Cerebellum (tissue), 4 donors: ENCODE measurements at places on chromosomes 5 and 9. TPM values are rescaled to one million over a fixed set of nuclear protein-coding genes. Genes with fewer than 3 reads are reported as not detected.

CCDC180 gene
- 14.2 TPM for total RNA-seq

KCNIP1 gene
- 23.3 TPM for total RNA-seq

C5orf46 gene
- total RNA-seq, result not detected

DNA sequence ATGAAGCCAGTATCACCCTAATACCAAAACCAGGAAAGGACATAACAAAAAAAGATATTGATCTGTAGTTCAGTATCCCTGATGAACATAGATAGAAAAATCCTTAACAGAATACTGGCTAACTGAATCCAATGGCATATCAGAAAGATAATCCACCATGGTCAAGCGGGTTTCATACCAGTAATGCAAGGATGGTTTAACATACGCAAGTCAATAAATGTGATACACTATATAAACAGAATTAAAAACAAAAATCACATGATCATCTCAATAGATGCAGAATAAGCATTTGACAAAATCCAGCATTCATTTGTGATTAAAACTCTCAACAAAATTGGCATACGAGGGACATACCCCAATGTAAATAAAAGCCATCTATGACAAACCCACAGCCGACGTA, 110.9 kb downstream of the AOPEP start:
- DNase-seq, result no peak

- no peak for DNase-seq
These were observed 198.8 kb downstream of the SMARCA2 start for GRCh38 chr9:2213830-2214468.

DNA sequence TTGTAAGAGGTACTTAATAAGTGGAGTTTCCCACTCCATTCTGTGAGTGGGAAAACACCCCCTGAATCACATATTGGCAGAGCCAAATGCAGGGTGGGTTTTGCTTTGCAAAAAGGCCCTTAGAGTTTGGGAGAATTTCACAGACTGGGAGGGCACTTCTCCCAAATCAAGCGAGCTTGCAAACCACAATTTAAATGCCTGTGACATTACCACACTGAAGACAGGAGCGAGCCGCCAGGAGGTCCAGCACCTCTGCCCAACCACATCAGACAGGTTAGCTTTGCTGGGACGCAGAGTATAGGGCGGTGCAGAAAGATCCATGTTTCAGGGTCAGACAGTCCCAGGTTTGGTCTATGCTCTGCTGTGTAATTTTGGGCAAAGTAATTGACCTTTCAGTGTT, 2.3 kb downstream of the ALAD start:
- DNase-seq, result no peak

DNA sequence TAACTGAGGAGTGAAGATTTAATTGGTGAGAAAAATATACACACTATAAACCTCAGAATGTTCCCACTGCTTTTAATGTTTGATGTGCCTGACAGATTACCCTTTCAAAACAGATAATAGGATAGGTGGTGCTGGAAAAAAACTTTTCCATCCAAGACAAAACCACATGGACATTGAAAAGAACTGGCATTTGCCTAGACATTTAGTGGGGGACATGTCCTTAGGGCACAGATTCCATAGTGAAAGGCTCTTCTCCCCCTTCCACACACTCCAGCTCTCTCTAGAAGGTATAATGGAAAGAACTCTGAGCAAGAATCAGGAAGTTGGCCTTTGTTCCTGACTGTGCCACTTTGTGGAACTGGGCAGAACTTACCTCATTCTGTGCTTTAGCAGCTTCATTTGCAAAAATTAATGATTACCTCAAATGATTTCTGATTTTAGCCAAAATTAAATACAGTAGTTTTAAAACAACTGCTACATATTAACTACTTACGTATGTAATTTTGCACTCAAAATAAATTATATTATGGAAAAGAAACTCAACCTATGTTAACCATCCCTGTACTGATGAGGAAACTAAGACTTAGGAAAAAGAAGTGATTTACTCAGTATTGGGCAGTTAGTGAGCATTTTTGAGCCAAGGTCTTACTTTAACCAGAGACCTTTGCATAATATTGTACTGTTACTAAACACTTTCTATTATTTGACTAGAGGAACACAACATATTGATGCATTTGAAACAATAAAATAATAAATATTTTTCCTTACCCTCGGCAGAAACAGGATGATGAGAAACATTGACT, 43.3 kb downstream of the TMC1 start:
- no peak for DNase-seq

- DNase-seq, result no peak
These were observed 5.9 kb downstream of the MACIR start for GRCh38 chr5:103264508-103264907.

DNA sequence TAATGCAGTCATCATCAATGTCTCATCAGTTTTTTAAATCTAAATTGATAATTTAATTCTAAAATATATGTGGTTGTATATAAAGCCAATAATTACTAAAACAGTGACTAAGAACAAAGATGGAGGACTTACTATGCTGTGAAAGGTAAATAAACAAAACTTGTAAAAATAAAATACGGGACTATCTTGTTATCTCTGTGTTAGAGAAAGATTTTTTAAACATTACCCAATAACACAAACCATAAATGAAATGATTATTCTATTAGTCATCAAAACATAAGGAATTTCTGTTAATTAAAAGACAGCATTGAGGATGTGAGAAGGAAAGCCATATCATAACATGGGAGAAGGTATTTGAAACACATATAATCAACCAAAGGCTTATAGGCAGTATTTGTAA, 226.2 kb upstream of the SMC2 start:
- no peak for DNase-seq

GRCh38 chr9:121788686-121789366, 137.4 kb downstream of the DAB2IP start:
- no peak for DNase-seq
